ENCODE measurements at places on chromosomes 3 and 15.

- DNase-seq, result no peak
Measured at GRCh38 chr3:128357538-128357937, 109.2 kb downstream of the DNAJB8 start.

- DNase-seq, result no peak
Measured at GRCh38 chr3:188916934-188917401, 254.8 kb upstream of the TPRG1 start.

DNA sequence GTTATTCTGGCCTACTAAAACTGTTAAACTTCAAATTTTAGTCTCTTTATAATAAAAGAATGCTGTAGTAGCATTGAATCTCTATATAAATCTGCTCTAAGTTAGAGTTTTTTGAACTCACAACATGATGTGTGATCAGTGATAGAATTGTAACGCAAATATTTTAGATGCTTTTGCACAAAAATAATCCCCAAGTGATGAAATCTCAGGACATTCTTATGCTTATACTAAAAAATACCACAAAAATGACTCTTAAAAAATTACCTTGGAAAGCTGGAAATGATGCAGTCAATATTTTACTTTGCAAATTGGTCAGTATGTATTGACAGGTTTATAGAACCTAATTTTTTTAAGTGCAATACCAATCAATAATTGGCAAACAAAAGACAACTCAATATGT lies 375.3 kb downstream of the TBC1D5 start:
- no peak for DNase-seq

DNA sequence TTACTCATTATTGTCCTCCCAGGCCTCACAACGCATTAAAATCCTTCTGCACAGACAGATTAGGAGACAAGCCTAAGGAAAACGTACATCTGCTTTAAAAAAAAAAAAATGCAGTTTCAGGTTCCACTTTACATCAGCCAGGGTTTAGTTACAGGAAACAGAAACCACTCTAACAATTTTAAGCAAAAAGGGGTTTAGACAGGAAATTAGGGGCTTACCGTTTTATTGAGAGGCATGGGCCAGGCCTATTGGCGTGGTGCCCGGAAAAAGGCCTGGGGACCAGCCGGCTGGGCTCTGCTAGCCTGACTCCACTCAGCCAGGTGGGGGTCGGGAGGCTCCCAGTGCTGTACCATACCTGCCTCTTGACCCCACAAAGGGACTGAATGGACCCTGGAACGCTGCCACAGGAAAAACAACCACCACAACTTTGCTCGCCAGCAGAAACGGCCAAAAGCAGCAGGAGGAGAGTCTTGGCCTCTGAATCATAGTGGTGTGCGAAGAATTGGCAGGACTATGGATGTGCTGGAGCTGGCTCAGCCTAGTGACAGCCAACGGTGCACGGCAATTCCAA lies 124.3 kb downstream of the CHSY1 start:
- DNase-seq, result peak; percentile 60

- no peak for DNase-seq
Measured at GRCh38 chr15:40550341-40551037, 14.4 kb downstream of the CCDC32 start.

DNA sequence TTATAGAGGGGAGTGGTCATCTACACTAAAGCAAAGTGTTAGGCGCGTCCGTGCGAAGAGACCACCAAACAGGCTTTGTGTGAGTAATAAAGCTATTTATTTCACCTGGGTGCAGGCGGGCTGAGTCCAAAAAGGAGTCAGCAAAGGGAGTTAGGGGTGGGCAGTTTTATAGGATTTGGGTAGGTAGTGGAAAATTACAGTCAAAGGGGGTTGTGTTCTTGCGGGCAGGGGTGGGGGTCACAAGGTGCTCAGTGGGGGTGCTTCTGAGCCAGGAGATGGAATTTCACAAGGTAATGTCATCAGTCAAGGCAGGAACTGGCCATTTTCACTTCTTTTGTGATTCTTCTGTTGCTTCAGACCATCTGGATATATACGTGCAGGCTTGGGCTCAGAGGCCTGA lies 47.1 kb downstream of the OIP5 start:
- peak; percentile 26 for DNase-seq

DNA sequence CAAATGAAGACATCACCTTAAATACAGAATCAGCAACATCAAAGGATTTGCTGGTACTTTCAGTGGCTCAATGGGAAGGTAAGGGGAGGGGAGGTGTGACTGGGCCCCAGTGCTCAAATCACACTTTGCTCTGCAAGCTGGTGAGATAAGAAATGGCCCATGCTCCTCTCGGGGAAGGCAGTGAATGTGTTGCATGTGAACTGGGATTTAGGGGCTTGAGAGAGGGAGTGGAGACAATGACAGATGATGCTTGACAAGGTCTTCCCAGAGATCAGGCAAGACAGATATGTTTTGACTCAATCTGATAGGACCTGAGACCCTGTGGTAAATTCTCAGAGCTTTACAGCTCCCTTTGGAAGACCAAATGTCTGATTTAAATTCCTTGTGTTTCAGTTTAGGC lies 233.0 kb upstream of the PROK2 start:
- no peak for DNase-seq

DNA sequence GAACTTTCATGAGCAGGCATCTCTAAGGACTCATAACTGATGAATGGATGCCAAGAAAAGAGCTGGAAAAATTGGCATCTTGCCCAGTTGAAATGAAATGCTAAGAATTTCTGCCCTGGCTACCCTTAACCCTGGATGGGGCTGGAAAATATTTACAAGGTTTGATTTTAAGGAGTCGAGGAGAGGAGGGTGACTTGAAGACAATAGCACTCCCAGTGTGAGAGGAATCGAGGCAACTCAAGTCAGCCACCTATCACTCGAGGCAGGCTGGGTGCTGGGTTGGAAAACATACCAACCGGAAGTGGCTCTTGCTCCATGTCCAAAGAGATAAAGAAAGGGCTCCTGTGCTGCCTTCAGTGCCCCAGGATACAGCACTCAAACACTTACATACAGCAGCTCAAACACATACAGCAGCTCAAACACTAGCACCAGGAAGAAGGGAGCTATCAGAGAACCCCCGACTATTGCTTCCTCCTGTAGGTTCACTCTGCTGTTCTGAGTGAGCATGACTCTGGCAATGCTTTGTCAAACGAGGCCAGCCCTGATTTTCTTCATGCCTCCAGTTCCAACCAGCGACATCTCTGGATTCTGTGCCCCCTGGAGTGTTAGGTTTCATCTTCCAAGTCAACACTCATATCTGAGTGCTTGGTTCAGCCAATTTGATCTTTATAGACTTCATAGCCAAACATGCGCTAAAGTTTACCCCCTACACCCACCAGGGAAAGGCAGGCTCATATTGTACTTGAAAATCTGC lies 4.9 kb downstream of the PRICKLE2 start:
- no peak for DNase-seq

GRCh38 chr3:125069452-125069851 lies 13.7 kb upstream of the HEG1 start:
- DNase-seq, result no peak

- DNase-seq, result no peak
Measured at GRCh38 chr15:80674245-80674614, 20.9 kb upstream of the ABHD17C start.

DNA sequence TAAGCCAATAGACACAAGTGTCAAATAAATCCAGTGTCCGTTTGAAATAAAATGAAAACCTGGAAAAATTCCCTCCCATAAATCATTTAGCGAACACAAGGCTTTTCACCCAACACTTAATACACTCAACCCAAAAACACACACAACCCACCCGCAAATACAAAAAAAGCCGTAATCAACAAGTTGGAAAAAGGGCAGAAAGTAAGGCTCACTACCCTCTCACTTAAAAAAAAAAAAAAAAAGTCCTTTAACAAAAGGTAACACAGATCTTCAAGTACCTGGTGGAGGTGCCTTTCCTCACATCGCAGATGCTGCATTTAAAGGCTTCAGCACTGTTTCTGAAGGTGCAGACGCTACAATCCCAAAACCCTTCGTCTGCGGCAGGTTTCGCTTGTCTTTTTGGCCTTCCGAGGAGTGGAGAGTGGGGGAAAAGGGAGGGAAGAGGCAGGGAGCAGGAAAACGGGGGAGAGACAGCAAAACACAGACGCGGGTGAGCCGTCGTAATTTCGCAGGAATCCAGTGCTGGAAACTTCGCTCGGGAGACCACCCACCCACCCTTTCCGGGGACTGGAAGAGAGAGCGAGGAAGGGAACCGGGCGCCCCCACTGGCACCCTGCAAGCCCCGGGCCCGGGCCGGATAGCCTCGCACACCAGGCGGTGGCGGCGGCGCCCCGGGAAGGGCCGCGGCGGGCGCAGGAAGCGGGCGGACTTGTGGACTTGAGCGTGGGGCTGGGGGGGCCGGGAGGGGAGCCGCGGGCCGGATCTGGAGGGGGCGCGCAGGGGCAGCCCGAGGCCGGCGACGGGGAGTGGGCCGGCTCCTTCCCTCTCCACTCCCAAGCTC lies 401.8 kb downstream of the SHQ1 start:
- DNase-seq, result peak; percentile 63

GRCh38 chr15:41648770-41649169 lies 11.4 kb upstream of the MGA start:
- DNase-seq, result no peak

DNA sequence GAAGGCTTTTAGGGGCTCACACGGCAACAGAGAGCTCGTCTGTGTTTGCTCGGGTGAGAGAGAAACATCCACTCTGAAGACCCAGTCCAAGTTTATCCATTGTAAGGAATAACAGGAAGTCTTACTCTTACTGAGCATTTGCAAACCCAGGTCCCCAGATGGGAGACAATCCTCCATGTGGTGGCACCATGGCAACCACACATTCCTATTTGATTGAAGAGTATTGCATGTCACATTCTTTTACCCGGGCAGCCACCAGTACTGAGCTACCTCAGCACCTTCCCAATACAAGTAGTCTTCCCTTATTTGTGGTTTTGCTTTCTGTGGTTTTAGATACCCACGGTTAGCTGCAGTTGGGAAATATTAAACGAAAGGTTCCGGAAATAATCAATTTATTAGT lies 302.9 kb upstream of the RASGRP1 start:
- DNase-seq, result no peak

GRCh38 chr15:80819001-80819400 lies 39.8 kb downstream of the CEMIP start:
- DNase-seq, result no peak

DNA sequence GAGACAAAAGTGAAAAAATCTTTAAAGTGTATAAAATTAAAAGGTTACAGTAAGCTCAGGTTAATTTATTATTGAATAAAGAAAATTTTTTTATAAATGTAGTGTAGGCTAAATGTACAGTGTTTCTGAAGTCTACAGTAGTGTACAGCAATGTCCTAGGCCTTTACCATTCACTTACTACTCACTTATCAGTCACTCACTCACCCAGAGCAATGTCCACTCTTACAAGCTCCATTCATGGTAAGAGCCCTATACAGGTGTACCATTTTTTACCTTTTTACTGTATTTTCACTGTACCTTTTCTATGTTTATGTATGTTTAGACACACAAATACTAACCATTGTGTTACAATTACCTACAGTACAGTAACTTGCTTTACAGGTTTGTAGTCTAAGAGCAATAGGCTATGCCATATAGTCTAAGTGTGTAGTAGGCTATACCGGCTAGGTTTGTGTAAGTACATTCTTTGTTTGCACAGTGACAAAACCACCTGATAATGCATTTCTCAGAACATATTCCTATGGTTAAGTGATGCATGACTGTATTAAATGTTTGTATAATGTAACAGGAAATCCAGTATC lies 38.1 kb upstream of the NECTIN3 start:
- DNase-seq, result no peak

GRCh38 chr15:71066983-71067382 lies 48.3 kb upstream of the THSD4 start:
- no peak for DNase-seq

DNA sequence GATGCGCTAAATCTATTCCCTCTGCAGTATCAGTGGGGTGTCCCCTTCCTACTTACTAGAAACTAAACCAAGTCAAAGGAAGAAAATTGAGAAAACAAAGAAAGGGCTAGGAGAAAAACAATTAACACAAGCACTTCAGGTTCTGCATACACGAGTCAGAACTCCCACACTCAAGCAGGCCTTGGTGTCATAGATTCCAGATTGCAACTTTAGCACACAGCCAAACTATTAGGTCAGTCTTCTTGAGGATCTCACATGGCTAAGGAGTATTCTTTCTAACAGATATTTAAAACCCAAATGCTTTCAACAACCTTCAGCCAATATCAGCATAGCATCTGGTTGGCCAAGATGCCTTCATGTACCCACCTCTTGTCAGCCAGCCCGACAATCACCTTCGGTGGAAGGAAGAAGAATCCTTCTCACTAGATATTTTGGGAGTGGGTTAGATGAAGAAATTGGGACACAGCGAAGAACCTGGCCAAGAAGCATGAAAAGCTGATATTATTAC lies 340.0 kb downstream of the VPS13C start:
- no peak for DNase-seq

GRCh38 chr15:84598250-84598649 lies 2.6 kb upstream of the ZSCAN2 start:
- no peak for DNase-seq

DNA sequence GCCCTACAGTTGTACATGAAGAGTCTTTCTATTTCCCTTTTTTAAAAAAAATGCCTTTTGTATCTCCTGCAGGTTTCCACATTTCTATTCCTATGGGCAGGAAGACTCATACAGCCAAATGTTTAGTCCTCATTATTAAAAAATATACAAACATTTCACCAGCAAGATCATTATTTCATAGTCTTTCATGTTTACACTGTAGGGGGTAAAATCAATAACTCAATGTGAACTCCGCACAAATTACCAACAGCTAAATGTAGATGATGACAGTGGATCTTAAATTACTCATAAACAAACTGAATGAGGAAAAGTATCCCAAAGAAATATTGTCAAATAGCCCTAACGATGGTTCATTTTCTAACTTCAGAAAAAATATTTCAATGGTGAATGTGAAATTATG lies 99.5 kb downstream of the MAGI1 start:
- DNase-seq, result no peak

DNA sequence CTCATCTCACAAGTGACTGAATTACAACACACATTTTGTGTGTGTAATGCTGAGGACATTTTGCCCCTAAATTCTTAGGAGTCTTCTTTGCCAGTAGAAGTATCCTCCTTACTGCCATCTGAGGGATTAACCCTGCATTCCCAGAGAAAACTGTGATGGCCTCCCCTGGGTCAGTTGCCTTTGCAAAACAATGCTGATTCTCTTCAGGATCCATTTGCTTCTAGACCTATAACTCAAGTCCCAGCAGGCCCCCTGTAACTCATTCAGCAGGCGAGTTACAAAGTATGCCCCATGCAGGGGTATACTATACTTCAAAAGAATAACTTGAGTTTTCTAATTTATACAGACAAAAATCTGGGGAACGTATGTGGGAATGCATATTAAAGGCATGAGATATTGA lies 6.6 kb upstream of the MCF2L2 start:
- no peak for DNase-seq

- DNase-seq, result no peak
Measured at GRCh38 chr15:82674873-82675272, 27.7 kb upstream of the CPEB1 start.

GRCh38 chr3:161412123-161412522 lies 40.8 kb upstream of the SPTSSB start:
- no peak for DNase-seq

GRCh38 chr3:150913133-150913922 lies 8.1 kb upstream of the MINDY4B start:
- no peak for DNase-seq

GRCh38 chr3:13480340-13481318 lies 523 bp downstream of the HDAC11 start:
- peak; percentile 40 for DNase-seq

- no peak for DNase-seq
Measured at GRCh38 chr3:189337673-189338091, 165.9 kb downstream of the TPRG1 start.

Measured in stimulated activated CD8-positive, alpha-beta memory T cell treated with anti-CD3 and anti-CD28 coated beads, Interleukin-4, amount 100 ng/mL, for 48 hours (primary cell).